Stimulated activated CD4-positive, alpha-beta T cell treated with anti-CD3 and anti-CD28 coated beads, Interleukin-12 subunit alpha, Interleukin-12 subunit beta, amount 100 ng/mL, for 24 hours (primary cell): ENCODE measurements at places on chromosomes 7 and 10.

- no peak for DNase-seq
These were observed 265.1 kb downstream of the PRPF18 start for GRCh38 chr10:13851906-13852305.

DNA sequence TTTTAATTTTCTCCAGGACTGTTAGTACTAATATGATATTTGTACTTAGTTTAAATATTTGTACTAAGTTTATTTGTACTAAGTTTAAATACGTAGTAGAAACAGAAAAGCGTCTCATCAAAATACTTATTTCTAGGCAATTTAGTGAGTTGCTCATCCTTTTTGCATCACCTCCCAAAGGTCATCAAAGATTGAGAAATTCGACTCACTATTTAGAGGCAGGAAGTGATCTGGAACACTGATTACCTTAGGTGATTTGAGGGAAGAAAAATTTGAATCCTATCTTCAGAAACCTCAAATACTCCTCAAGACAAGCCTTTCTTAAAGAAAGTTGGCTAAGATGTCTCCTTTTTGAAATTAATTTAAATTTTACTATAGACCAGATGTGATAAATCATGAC is 14.5 kb downstream of the WNT16 start:
- no peak for DNase-seq

GRCh38 chr10:68489919-68490318 is 18.1 kb upstream of the DNA2 start:
- no peak for DNase-seq

GRCh38 chr7:126450269-126450671 is 802.5 kb downstream of the GRM8 start:
- no peak for DNase-seq

DNA sequence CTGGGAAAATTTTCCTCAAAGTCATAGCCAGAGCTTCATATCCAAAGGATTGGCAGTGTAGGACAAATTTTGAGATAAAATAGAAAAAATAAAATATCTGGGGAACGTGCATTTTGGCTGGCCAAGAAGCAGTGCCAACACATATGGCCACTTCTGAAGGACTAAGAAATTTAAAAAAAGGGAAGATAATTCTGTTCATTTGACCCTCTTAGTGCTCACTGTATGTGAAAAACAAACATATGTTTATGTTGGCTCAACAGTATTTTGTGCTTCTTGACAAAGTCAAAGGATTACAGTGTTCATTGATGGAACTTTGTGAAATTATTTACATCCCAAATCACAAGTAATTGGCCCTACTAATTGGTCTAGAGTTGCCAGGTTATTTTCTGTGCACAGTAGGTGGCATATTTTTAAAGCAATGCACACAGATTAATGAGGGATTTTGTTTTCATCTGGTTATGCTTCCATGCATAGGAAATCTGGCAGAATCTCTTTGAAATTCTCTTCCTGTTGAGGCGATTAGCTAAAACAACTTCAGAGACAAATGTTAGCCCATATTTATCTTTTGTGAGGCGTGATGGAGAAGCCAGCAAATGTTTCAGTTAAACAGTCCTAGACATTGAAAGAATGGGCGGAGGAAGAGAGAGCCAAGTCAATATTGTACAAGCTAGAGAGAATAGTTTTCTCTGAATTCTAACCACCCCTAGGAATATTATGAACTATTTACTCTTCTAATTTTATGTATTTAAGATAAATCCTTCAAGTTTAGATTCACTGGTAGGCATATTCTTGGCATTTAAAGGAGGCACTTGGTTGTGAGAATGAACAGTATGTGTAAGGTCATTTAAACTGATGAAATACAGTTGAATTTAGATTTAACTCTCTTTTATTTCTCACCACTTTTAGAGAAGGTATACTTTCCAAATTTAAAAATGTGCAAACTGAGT is 237.7 kb upstream of the MBL2 start:
- no peak for DNase-seq

DNA sequence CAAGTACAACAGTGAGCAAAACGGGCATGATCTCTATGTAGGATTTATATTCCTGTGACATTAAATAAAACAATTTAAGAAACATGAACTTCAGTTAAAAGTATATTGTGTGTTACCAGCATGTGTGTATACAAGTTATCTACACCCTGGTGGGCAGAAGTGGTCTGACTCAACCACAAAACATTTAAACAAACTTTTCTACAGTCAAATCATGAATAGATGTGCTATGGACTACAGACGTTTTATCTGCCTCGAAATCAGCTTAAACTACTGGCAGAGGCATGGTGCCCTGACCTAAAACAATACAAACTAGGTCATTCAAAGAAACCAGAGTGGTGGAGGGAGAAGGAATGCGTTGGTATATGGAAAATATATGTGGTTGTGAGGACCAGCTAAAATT is 3.6 kb downstream of the ARL3 start:
- DNase-seq: no peak

DNA sequence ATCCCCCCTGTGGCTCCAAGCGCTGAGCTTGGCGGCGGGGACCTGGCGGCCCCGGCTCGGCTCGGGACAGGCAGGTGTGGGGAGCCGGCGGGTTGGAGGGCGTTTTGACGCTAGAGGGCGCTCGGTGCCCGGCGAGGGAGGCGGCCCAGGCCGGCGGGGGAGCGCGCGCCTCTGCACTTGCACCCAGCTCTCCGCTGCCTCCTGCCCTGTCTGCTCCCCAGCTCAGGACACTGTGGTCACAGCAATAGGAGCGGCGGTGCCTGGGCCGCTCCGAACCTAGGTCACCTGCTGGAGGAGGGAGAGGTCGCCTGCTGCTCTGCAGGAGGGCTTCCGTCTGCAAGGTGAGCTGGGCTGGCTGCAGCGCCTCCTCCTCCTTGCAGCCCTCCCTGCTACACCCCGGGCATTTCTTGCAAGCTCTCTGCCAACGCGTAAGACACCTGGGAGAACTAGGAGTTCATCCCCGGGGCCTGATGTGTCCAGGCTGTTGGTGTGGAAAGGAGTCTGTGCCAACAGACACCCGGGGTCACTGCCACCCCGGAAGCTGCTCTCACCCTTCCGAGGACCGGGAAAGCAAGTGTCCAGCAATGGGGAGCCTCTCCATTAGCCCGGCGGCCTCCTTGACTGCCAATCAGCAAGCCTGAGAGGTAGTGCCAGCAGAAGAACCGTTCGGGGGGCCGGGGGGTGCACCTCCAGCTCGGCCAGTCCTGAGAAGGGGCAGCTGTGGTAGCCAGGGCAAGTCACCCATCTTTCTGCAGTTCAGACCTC is 620.4 kb downstream of the GALNT17 start:
- DNase-seq: peak; percentile 33

DNA sequence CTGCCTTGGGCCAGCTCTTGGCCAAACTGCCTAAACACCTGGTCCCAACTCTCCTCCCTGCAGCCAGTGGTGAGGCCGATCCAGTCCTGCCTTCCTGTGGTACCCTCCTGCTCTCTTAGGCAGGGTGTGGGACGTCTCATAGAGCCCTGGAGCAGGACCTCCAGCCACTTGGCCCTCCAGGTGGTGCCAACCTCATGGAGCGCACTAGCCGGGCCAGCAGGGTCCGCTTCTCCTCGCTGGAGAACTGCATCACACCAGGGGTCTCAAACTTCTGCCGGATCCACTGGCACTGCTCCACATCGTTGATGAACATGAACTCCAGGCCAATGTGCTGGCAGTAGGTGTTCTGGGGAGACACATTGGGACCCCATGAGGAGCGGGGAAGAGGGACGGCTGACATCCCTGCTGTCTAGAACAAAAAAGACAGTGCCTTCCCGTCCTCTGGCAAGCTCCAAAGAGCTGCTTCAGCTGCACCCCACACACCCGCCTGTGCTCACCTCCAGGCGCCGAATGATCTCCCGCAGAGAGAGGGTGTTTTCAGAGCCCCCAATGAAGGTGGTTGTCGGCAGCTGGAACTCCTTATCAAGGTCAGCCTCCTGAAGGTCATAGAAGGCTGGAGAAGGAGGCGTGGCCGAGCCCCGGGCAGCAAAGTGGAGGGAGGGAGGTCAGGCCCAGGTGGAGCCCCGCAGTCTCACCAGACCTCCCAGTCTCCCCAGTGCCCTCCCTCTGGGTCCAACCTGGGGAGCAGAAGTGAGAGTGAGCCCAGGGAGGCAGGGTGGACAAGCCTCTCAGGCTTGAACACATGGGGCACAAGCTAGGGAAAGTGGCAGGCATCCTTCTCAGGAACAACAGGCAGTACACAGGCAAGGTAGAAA is 10.2 kb downstream of the OGDHL start:
- no peak for DNase-seq

GRCh38 chr7:15561835-15562234 is at the start of gene AGMO:
Gene AGMO, minus strand, starts transcription at chr7:15562015.
- no peak for DNase-seq

DNA sequence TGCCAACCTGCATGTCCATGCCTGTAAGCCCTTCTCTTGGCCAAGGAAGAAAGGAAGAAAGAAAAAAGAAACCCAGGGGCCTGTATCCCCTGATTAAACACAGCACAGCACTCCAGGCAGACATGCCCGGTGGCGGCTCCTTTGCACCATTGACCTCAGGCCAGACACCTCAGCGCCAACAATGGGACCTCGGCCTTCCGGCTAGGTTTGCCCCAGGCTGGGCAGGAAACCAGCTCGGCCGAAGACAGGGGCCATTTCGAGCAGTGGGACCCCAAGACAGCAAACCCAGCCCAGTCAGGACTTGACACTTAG is 2.8 kb downstream of the HOXA10 start:
- no peak for DNase-seq

DNA sequence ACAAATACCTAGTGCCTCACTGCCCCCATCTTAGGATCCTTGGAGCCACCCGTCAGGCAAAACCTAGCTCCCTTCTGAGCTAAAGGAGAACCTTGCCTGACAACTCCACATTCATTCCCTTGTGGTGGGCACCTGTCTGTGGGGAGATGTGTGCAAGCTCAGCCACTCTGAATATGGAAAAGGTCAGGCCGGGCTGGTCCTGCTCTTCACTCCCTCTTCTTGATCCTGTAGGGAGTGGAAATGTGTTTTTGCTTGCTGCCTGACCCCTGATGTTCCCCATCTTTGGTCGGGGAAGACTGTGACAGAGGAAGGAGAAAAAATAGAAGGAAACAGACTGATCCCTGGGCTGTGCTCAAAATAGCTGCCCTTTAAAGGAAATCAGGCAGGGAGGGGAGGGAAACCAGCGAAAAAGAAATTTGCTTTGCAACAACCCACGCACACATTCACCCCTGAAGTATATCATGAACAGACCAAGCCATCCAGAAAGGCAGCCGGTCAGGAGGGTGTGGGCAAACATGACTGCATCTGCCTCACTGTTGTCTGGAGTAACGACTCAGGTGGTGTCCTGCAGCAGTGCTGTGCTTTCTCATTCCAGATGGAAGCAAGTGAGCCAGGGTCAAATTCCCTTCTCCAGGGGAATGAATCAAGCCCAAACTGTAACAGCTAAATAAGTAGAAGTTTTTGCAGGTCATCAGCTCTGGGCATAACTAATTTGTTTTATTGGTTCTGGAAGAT is 74.0 kb downstream of the SCRN1 start:
- no peak for DNase-seq
